Breast epithelium (tissue), 4 donors: ENCODE measurements at places on chromosomes 16 and 17. TPM values are rescaled to one million over a fixed set of nuclear protein-coding genes. Genes with fewer than 3 reads are reported as not detected.

PABPN1L gene
- not detected for total RNA-seq

DNA sequence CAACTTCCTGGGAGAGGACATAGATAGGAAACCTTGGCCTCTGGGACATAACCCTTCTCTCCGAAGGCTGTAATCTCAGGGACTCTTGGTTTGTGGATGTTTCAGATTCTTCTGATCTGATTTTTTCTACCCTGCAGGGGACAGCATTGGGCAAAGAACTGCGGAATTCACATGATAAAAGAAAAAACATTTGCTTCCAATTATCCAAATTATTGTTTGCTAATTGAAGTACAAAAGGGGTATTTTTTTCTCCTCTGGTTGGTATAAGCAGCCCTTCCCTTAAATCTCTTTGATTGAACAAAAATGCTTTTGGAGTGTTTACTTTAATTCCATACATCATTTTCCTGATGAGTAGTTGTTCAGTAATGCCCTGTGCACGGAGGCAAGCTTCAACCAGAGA, 251.7 kb upstream of the IRX3 start:
- no peaks in the 10 kb centered on the region for H3K36me3 ChIP-seq
- no peak overlapping the region for H3K27ac ChIP-seq
- DNase-seq: no peak
- no peaks in the 10 kb centered on the region for H3K27me3 ChIP-seq

- DNase-seq: no peak
- H3K36me3 ChIP-seq: no peaks in the 10 kb centered on the region
- H3K27me3 ChIP-seq: no peaks in the 10 kb centered on the region
- H3K4me3 ChIP-seq: no peak overlapping the region
- no peaks in the 10 kb centered on the region for H3K4me1 ChIP-seq
These were observed 511.6 kb downstream of the MAF start for GRCh38 chr16:79088971-79089370.

- H3K4me3 ChIP-seq: no peak overlapping the region
- no peaks in the 10 kb centered on the region for H3K4me1 ChIP-seq
- H3K27ac ChIP-seq: no peak overlapping the region
- no peak for DNase-seq
These were observed 1091.0 kb downstream of the CDH8 start for GRCh38 chr16:60945225-60945624.

GRCh38 chr17:63433746-63434591, 12.1 kb downstream of the CYB561 start:
- no peak overlapping the region for H3K4me3 ChIP-seq
- no peaks in the 10 kb centered on the region for H3K36me3 ChIP-seq
- peaks cover 36% of the 10 kb centered on the region for H3K4me1 ChIP-seq
